Fibroblast of skin of abdomen (primary cell): ENCODE measurements at places on chromosomes 16 and 17.

- peak; percentile 95 for DNase-seq
These were observed 71.2 kb upstream of the LGALS9 start for GRCh38 chr17:27559506-27560481.

DNA sequence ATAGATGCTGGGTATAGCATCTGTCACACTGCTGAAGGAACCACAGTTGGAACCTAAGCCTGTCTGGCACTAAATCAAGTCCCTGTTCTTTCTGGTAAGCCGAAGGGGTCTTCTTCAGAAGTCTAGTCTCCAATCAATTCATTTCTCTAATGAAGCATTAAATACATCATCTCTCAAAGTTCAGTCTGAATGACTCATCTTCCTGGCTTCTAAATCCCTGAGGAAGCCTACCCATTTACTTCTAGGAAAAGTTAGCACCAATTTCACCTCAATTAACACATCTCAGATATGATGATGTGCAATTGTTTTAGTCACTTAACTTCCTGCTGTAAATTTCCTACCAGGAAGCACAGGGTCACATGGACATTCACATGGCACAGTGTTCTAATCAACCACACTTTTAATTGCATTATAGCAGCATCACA is 49.9 kb downstream of the TEX14 start:
- peak; percentile 24 for DNase-seq

- no peak for DNase-seq
These were observed 215.7 kb downstream of the IRX3 start for GRCh38 chr16:54070789-54071343.

- peak; percentile 26 for DNase-seq
These were observed 3.3 kb downstream of the KRT37 start for GRCh38 chr17:41421116-41421515.

GRCh38 chr16:87764600-87765472 is 950 bp downstream of the KLHDC4 start:
- DNase-seq, result no peak

DNA sequence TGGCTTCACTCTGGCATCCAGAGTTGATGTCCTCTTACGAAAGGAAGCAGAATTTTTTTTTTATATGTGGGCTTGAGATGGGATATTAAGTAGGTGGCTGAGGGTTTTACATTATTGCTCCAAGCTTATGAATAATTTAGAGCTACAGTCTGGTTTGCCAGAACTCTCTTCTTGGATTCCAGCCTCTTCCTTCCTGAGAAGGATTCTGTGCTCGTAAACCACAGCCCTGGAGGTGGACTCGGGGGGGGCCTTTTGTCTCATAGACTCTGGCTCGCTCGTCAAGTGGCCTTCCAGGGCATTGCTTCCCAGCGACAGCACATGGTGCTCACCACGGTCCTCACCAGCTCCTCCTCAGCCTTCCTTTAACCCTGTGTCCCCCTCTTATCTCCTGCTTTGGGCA is 43.2 kb downstream of the TMEM11 start:
- peak; percentile 12 for DNase-seq

- no peak for DNase-seq
These were observed 64.5 kb downstream of the BANP start for GRCh38 chr16:88015806-88016140.

- no peak for DNase-seq
These were observed 13.6 kb upstream of the GIP start for GRCh38 chr17:48981927-48982539.

- no peak for DNase-seq
These were observed 381 bp upstream of the HSD11B2 start for GRCh38 chr16:67430504-67430976.
